ENCODE measurements at places on chromosomes 7 and 10.
A peak's percentile ranks its signal among the peaks of the same experiment; 100 is the strongest.

DNA sequence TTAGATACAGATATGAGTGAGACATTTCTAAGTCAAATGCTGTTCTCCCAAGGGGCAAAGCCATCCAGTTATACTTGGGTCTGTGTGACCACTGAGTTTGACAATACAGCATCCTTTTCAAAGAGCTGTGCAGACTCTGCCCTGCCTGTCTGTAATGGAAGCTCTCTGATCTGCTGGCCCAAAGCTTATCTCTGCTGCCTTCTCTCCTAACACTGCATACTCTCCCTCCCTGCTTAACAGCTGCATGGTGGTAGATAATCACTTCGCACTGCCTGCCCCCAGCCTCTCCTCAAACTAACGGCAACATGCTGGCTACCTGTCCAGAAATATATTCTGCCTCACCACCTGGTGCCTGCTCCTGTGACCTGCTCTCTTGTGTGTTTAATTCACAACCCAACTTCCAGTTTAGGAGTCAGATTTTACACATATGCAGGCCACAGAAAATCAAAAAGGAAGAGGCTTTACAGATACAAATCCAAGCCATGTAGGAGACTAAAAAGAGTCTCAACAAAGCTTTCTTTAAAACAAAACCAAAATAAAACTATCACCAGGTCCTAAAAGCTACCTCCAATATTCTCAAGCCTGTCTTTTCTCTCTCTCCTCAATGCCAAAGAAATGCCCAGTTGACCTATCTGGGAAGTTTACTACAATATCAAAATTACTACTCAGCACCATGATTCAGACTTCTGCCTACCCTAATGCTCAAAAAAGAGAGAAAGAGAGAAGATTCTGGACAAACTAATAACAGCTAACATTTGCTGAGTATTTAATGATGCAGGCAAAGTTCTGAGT, 145.6 kb downstream of the RELN start:
- no peak for DNase-seq

DNA sequence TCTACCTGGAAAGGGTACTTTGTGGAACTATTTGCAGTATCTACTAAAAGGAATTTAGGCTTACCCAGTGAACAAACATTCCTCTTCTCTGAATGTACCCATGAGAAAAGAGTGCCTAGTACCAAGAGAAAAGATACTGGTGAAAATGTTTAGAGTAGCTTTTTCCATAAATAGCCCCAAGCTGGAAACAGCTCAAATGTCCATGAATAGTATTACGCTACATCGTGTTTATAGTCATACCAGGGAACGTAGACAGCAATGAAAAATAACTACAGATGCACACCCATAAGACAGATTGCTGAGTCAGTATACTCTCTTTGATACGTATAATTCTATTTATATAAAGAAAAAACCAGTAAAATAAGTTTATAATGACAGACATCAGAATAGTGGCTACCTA, 285.9 kb downstream of the KLF6 start:
- DNase-seq, result no peak

- DNase-seq, result no peak
Observed at GRCh38 chr10:112539340-112539739, 92.3 kb downstream of the VTI1A start.

GRCh38 chr10:16966991-16967865, 150.0 kb upstream of the RSU1 start:
- DNase-seq, result no peak

DNA sequence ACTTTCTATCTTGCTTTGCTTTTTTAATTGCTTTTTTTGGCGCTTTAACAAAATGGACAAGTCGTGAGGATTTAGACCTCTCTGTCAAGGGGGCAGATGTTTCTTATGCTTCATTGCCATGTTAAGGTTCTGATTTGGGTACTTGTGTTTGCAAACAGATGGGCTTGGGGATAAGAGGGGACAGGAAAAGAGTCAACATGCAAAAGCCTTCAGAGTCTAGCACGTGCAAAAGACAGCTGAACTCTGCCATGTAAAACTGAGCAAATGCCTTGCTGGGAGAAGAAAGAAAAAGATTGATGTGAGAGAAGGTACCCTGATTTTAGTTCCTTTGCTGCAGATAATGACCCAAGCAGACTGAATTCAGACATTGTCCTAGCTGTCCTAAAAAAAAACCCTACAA, 173.1 kb downstream of the KIAA1217 start:
- DNase-seq, result no peak

GRCh38 chr7:7779888-7780287, 61.5 kb upstream of the RPA3 start:
- no peak for DNase-seq

DNA sequence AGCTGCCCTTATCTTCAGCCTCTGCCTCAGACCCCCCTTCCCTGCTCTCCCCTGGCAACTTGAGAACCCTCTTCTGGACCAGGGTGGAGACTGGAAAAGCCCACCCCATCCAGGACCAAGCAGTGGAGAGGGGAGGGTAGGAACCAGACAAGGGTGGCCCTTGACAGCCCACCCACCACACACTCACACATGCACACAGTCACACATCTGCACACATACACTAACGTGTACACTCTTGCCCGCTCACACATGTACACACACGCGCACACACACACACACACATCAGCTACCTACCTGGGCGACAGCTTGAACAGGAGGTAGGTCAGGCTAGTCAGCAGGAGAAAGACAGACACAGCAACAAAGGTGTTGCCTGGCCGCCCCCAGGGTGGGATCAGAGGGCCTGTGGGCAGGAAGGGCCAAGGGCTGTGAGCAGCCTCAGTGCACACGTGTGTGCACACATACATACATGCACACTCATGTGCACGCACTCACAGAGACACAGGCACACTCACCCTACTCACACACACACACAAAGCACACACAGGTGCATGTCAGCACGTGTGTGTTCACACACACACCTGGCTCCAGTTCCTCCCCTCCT, 34.9 kb upstream of the TUBB8 start:
- DNase-seq, result no peak

- peak; percentile 14 for DNase-seq
Observed at GRCh38 chr10:116742367-116743265, at the start of gene HSPA12A. TSS of gene HSPA12A (minus strand) at chr10:116742566. CDS start at chr10:116742469, 97 bp downstream.

GRCh38 chr7:30922596-30922995, 10.9 kb downstream of the AQP1 start:
- DNase-seq, result no peak

- DNase-seq, result no peak
Observed at GRCh38 chr7:145082366-145083161, 246.7 kb upstream of the TPK1 start.

GRCh38 chr7:155625557-155625956, 18.9 kb upstream of the RBM33 start:
- DNase-seq, result no peak

GRCh38 chr7:23226844-23227450, 19.6 kb upstream of the GPNMB start:
- DNase-seq, result no peak

GRCh38 chr10:28678687-28679457, 1.6 kb downstream of the BAMBI start:
- DNase-seq, result no peak

DNA sequence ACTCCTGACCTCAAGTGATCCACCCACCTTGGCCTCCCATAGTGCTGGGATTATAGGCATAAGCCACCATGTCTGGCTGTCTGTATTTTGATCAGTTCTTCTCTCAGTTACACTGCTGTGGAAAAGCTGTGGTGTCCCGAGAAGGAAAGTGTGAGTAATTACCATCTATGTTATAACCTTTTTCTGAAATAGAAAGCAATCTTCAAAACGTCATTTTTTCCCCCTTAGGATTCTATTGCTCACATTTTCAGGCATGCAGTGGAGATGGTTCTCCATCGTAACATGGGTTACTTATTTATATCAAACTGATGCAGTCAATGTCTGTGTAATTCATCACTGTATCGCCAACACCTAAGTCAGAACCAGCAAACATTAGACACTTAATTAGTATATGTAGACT, 103.5 kb upstream of the FAM3C start:
- no peak for DNase-seq

GRCh38 chr10:107542607-107543006, 378.1 kb upstream of the SORCS1 start:
- DNase-seq, result no peak

GRCh38 chr10:87930934-87931835, 67.8 kb downstream of the PTEN start:
- DNase-seq, result no peak

GRCh38 chr10:80210259-80210658, 4.9 kb upstream of the ANXA11 start:
- DNase-seq, result no peak

- no peak for DNase-seq
Observed at GRCh38 chr10:34397324-34397723, 417.8 kb downstream of the PARD3 start.

DNA sequence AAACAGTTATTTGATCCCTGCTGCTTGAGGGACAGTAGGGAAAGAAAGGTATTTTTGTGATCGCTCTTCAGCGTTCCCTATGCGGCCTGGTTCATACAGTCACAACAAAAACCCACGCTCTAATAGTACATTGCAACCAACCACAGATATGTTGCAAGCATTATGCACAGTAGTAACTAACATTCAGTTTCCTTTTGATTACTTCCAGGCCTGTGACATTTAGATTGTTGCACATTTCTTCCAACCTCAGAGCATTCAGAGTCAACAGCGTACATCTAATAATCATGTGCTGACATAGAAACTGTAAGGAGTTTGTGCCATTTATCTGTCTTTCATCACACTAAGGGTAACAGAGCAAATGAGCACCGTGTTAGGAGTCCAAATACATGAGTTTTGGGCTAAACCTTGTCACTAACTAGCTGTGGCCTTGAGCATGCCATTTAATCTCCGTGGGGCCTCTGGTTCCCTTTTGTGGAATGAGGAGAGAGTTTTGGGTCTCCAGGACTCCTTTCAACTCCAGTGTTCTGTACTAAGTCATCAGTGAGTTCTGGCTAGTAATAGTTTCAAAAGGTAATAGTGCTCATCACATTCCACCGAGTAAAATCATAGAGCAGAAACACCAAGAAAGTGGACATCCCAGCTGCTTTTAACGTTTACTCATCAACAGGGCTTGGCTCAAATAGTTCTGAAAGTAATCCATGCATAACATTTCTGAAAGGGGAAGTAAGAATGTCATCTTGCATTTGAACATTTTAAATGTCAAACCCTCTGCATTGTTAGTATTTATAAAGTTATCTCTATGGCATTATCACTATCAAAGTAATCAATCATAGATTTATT, 99.0 kb upstream of the FZD1 start:
- no peak for DNase-seq

DNA sequence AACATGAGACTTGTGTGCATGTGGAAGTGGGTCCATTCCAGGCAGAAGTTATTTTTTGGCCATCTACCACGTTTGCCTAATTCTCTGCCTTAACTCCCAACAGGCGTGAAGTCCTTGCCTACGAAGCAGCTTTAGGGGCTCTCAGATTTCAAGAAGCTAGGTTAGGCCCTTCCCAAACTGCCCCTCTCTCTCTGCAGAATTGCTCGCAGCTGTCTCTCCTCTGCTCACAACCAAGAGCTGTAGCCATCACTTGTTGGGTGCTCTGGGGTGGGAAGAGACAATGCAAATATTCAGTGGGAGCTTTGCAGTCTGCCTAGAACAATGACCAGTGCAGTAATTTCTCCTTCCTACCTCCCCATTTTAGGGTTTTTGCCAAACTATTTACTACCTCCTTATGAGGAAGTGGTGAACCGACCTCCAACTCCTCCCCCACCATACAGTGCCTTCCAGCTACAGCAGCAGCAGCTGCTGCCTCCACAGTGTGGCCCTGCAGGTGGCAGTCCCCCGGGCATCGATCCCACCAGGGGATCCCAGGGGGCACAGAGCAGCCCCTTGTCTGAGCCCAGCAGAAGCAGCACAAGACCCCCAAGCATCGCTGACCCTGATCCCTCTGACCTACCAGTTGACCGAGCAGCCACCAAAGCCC, 24.9 kb downstream of the CYP17A1 start:
- DNase-seq, result no peak

DNA sequence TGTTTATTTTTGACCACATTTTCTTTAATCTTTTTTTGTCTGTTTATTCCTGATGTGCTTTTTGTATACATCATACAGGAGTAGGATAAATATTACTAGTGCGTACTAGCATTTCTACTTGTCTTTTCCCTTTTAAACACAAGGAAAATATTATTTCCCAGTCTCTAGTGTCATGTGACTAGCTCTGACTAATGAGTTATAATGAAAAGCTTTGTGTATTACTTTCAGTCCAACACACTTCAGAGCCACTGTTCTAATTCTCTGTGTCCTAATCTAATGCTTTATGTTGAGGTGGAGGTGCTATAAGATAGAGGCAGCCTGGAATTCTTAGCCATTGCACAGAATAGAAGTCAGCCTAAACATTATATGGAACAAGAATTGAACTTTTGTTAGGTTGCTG, 65.0 kb upstream of the RAB18 start:
- no peak for DNase-seq

- DNase-seq, result no peak
Observed at GRCh38 chr10:64863836-64864235, 1342.6 kb downstream of the REEP3 start.

GRCh38 chr7:70044064-70044463, 445.8 kb downstream of the AUTS2 start:
- no peak for DNase-seq

DNA sequence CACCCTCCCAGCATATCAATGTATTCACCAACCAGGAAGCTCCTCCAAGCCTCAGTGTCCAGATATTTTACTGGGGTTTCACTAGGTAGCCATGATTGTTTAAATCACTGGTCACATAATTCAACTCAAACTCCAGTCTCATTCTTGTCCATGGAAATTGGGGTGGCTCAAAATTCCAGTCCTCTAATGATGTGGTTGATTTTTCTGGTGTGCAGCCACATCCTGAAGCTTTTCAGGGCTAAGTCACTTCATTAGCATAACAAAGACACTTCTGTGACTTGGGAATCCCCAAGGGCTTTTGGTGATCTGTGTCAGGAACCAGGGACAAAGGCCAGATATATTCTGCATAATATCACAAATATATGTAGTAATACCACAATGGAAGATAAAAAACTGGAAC, 786.9 kb upstream of the IGFBP3 start:
- DNase-seq, result no peak

DNA sequence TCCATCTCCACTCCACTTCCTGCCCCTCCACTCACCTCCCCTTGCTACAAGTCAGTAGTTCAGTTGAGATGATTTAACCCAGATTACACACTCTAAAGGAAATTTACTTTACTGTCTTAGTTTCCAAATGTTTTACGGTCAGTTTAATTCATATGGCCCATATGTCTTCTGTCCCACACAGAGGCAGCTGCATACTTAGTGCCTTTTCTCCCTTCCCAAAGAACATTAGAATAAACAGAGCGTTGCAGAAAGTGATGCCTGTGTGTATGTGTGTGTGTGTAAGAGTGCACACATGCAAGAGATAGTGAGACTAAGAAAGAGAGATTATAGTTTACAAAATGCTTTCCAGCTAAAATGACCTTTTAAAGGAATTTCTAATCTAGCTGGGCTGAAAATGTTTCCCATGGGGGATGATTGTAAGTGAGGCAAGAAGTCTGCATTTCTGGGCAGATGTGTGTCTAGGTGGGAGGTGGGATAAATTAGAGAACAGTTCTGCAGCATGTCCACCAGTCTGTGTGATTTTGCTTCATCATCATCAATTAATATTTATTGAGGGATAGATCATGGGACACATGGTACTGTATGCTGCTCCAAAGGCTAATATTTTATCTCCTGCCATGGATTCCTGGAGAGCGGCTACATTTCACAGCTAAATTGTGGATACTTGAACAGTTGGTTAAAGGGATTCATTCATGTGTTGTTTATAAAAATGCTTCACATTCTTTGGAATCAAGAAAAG, 81.5 kb downstream of the NXPH1 start:
- DNase-seq, result no peak

GRCh38 chr10:29692121-29692539, 57.4 kb upstream of the SVIL start:
- DNase-seq, result no peak
